ENCODE measurements at places on chromosomes 13 and 19.

GRCh38 chr13:30204564-30204963, 102.8 kb downstream of the KATNAL1 start:
- no peak for DNase-seq

DNA sequence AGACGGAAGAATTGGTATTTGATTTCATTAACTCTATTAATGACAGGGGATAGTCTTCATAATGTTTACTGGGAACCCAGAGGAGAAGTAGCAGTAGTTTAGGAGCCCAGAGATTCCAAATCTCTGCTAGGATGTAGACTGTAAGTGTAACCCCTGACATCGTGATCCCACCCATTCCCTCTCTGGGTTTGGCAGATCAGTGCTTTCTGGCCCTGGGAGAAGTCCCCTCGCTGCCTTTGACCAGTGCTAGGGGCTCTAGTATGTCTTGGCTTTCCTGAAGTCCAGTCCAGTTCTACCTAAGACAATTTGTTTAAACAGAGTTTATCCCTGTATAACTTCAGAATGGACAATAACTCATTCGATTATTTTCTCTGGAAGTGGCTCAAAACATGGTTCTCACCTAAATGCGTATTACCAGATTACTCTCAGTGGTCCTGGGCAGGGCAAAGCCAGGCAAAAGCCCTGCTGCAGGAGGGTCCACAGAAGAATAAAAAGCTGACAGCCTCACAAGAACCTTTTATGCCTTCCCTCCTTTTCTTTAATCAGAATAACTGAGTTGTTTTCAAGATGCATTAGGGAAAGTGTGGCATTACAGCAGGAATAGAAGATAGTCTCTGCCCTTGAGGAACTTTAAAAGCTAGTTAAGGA, 11.8 kb downstream of the KLF5 start:
- no peak for DNase-seq

- DNase-seq: no peak
Observed at GRCh38 chr19:729965-730668, 20.8 kb upstream of the MISP start.

GRCh38 chr19:3137119-3137518, 1.3 kb downstream of the GNA15 start:
- no peak for DNase-seq

DNA sequence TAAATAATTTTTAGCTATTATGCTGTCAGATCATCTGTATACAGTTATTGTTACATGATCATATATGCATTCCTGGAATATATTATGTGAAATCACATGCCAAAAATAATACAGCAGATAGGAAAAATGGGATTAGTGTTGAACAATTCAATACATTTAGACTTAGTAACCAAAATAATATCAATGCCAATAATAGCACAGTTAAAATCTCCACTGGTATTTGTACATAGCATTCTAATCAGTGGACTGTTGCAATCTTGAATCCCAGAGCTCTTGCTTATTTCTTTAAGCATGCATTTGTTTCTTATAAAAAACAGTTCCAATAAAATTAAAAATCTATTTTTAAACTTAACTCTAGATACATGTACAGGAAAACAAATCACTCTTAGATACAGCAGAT, 2772.2 kb downstream of the PCDH9 start:
- DNase-seq: no peak

DNA sequence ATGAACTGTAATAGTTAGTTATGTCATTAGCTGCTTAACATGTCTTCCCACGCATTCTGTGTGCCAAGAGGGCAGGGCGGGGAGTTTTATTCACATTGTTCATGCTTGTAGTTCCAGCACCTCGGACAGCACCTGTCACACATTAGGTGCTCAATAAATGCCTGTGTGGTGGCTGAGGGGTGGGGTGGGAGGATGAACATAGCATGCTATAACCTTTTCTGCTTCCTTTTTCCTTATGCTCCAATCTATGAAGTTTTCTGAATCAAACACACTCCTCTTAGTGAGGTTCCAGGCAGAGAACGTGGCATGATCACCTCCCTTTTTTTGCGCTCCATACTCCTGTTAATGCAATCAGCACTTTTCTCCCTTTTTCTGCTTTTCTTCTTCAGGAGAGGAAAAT, 15.8 kb upstream of the PTPRS start:
- DNase-seq: no peak

GRCh38 chr19:13902993-13903555, 2.8 kb downstream of the BRME1 start:
- no peak for DNase-seq

All from NCI-H1092 treated with DMSO at 0.1 percent for 48 hours (cell line).